Heart right ventricle (tissue), 16 donors: ENCODE measurements at places on chromosomes 7 and 10.

GRCh38 chr7:140122965-140123364 is 53.8 kb downstream of the KDM7A start:
- no peak for DNase-seq

DNA sequence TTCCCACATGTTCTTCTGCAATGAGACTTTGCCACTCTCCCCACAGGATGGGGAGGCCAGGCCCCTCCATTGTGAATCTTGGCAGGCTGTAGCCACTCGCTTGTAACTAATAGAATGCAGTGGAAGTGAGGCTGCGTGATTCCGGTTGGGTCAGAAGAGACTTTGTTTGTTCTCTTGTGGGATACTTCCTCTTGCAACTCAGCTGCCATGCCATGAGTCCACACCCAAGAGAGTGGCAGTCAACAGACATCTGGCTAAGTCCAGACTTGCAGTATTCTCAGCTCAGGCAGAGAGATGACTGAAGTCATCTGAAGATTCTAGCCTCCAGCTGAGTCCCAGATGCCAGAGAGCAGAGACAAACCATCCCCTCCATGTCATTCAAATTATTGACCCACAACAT is 153.4 kb upstream of the GDF10 start:
- no peak for DNase-seq

DNA sequence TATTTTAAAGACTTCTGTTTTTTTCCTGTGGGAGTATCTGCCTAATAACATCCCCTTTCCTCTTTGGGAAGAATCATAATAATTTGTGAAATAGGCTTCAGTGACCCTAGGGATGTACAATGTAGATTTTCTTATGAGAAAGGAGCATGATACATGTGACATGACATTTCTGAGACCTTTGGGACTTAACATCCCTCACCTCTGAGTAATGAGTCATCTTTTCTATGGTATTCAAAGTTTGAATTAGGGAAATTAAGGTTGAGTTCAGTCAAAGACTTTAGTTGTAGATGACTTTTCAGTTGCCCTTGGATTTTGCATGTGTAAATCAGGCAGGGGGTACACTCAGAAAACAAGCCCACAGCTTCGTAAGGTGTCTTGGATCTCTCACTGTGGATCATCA is 14.3 kb downstream of the GRK5 start:
- no peak for DNase-seq

GRCh38 chr10:60172363-60172990 is 217.2 kb downstream of the ANK3 start:
- no peak for DNase-seq

GRCh38 chr7:2821161-2821841 is 22.8 kb downstream of the GNA12 start:
- no peak for DNase-seq

- peak; percentile 71 for DNase-seq
These were observed 26.3 kb downstream of the CRCP start for GRCh38 chr7:66140924-66141323.

- no peak for DNase-seq
These were observed 91.4 kb downstream of the ABCC2 start for GRCh38 chr10:99873846-99874245.

DNA sequence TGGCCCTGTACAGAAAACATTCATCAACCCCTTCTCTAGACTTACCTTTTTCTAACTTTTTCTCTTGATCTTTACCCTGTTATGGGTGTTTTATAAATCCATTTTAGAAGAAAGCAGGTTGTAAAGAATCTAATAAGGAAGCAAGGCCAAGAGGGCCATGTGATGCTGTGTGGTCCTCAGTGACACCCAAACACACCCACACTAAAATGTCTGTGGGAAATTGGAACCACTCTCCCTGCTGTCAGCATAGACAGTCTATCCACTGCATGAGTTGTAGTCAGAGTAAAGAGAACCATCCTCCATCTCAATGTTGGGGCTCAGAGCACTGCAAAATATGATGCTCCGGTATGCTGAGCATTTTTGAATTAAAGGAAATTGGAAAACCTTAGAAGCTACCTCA is 235.5 kb downstream of the SKIDA1 start:
- DNase-seq: no peak

- no peak for DNase-seq
These were observed 511.8 kb downstream of the GFRA1 start for GRCh38 chr10:115761166-115761565.

- no peak for DNase-seq
These were observed 134.4 kb downstream of the DLG5 start for GRCh38 chr10:77792155-77792554.

DNA sequence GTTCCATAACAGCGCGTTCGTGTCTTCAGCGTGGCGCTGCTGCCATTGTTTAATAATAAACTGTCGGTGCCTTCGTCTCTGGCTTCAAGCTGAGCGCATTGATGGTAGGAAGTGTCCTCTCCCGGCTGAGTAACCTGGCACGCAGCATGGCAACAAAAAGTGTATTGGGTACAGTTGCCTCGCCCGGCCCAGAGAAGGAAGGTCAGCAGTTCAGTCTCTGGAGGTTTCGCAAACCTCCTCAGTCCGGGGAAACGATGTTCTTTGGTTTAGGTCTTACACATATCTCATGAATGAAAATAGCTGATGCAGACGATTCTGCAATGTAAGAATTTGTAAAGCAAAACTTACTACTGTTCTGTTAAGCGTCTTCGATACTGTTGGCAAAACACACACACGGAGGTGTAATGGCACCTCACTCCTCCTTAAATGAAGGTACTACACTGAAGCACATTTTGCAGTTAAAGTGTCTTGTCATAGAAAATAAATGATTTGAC is 739 bp upstream of the CCDC186 start:
- peak; percentile 32 for DNase-seq

DNA sequence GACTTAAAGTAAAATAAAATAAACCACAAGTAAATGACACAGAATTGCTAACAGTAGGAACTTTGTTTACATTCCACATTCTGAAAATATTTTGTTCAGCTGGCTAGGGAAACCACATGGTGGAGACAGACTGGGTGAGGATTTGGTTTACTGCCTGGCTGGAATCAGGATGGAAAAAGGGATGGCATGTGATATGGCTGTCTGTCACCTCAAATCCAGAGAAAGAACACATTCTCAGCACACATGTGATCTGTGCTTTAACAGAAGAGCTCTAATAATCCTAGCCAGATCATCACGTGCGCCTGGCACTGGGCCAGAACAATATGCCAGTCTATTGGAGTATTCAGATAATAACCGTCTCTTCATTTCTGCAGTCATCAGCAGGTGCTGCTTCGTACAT is 90.9 kb upstream of the PIP4K2A start:
- no peak for DNase-seq

- no peak for DNase-seq
These were observed 86.4 kb upstream of the DGKB start for GRCh38 chr7:14988941-14989340.

DNA sequence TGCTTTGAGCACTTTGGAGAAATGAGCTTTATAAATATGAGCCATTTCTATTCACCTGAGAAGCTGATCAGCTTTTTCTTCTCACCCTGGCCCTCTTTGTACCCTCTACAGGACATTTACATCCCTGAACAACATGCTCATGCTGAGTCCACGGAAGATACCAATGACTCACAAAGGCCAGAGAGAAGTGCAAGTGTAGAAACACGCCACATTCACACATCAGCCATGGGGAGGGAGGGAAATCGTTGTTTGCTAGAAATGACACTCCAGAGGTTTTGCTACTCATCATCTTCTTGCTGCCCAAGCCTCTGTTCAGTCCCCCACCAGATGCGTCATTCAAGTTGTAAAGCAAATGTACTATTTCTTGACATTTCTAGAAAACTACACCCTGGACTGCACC is 2.8 kb upstream of the UCN3 start:
- DNase-seq: no peak

- no peak for DNase-seq
These were observed 147.7 kb downstream of the SH2D4B start for GRCh38 chr10:80685355-80685754.

DNA sequence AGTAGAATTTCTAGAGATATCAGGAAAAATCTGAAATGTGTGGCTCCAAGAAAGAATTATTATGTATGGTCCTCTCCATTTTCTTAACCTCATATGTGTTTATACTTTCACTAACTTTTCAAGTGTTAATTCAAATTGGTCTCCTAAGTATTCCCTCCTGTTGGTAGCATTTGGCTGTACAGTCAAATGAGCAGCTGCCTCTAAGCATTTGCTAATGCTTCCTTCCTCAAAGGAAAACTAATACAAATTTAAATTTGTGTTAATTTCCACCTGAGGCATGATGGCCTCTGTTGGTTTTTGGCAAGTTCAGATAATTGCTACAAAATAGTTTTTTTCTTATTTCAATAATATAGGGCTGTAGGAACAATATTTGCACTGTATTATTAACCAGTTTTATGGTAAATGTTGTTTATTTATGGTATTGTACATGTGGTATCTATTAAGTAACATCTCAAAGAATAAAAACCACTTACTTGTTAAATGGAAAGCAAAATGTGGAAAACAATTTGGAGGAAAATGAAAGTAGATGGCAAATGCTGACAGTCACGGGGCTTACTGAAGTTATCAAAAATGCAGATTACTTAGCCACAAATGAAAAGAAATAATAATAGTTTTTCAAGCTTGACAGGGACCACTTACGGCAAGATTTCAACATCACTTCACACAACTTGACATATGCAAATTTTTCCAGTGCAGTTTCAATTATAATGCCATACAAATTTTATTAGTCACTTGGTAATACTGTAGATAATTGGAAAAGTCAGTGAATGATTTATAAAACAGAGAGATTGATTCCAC is 299.3 kb upstream of the MEOX2 start:
- no peak for DNase-seq

DNA sequence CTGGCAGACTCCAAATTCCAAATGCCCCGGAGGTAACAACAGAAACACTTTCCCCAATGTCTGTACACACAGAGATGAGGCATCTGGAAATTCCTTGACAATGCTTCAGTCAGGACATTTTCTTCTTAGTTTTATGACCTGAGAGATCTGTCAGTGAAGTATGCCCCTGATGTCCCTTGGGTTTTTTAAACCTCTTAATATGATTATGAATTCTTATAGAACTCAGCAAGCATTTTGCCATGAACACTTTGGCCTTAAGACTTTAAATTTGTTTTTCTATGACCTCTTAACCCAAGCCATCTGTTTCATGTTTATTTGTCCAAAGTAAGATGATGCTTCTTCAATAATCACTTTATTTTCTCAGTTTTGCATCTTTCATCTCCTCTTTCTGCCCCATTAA is 1206.2 kb downstream of the GATA3 start:
- DNase-seq: no peak

- DNase-seq: no peak
These were observed 24.8 kb upstream of the SFMBT2 start for GRCh38 chr10:7435674-7436073.

GRCh38 chr10:125050383-125050782 is 108.5 kb downstream of the ZRANB1 start:
- no peak for DNase-seq

GRCh38 chr10:85319826-85320225 is 991.4 kb downstream of the CCSER2 start:
- DNase-seq: peak; percentile 66

GRCh38 chr7:80642871-80643270 is 4.4 kb downstream of the CD36 start:
- no peak for DNase-seq

- DNase-seq: no peak
These were observed 29.8 kb downstream of the GSDME start for GRCh38 chr7:24727154-24728120.

- no peak for DNase-seq
These were observed 68.5 kb downstream of the HK1 start for GRCh38 chr10:69346776-69347175.

DNA sequence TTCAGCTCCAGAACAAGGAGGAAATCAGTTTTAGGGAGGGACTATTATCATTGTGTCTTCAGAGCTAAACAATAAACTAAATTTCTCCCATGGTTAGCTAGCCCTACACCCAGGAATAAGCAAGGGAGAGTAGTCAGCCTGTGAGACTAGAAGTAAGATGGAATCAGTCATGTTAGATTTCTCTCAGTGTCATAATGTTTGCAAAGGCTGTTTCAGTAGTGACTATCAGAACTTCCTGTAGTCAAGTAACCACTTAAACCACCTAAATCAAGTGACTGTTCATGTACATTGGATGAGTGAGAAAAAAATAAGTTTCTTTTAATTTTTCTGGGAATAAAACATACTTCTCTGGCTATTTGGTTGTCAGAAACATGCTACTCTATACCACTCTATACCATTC is 121.6 kb downstream of the KCND2 start:
- DNase-seq: no peak

DNA sequence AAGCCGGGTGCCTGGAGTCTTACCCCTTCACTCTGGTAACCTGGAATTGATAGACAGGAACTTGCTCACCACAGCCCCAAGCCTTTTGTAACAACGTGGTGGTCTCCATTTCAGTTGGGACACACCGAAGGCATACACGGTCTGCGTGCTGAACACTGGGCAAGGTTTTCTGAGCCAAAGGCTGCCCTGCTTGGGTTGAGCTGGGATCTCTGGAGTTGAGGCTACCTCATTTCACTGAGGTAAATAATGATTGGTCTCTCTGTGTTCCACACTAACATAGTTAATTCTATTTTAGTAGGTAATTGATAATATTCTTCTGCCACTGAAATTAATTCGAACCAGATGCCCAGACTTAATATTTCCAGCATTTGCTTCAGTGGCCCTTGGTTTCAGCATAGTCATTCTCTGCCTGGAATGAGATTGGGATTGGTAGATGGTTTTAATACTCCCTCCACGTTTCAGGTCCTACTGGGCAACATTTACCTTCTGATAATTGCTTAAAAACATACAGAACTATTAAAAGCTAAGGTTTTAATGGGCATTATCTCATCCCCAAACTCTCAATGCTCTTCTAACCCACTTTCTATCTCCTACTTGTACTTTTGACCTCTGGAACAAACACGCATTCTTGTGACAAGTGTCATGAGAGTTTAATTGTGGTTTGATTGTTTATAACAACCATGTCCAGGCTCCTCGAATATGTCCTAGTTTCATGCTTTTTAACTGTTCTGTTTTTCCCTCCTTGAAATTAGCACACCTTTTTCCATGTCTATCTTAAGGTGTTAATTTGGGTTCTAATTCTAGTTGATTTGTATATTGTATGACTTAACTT is 202.3 kb upstream of the KLF6 start:
- no peak for DNase-seq
